HFFc6 (cell line): ENCODE measurements at places on chromosomes 13 and 19. TPM values are rescaled to one million over a fixed set of nuclear protein-coding genes. Genes with fewer than 3 reads are reported as not detected.

Gene BORA
- total RNA-seq, result 3.7 and 6.2 TPM in 2 replicates

Gene DLL3
- 0.26 TPM in 1 of 2 replicates, not detected in the other for total RNA-seq

Gene SHANK1
- 7.1 to 15.8 TPM (median 8.8 TPM) in 3 replicates for total RNA-seq

Gene SMIM44
- not detected in 3 replicates for total RNA-seq

Gene ZNF14
- total RNA-seq, result 2.0 to 3.3 TPM (median 2.8 TPM) in 3 replicates

Gene SERP2
- total RNA-seq, result 1.8 to 3.1 TPM (median 2.1 TPM) in 3 replicates

Gene NFKBIB
- 19.7 to 23.4 TPM (median 22.8 TPM) in 3 replicates for total RNA-seq

Gene OR7G2
- total RNA-seq, result not detected in 3 replicates

Gene ATP12A
- not detected in 3 replicates for total RNA-seq

Gene NUP58
- total RNA-seq, result 40.5 to 50.2 TPM (median 46.8 TPM) in 3 replicates

Gene ZNF331
- 10.0 to 13.0 TPM (median 10.5 TPM) in 3 replicates for total RNA-seq

Gene KCNC3
- not detected in 3 replicates for total RNA-seq

Gene POLR1G
- 14.7 to 25.0 TPM (median 17.5 TPM) in 3 replicates for total RNA-seq

Gene CCDC97
- total RNA-seq, result 15.8 and 15.9 TPM in 2 replicates

Gene LYL1
- total RNA-seq, result 2.1 to 4.4 TPM (median 2.3 TPM) in 3 replicates

Gene CATSPERD
- not detected in 3 replicates for total RNA-seq

Gene SIGLEC7
- total RNA-seq, result not detected in 3 replicates

Gene WDR87
- total RNA-seq, result not detected in 3 replicates

Gene CA11
- 0.53 to 2.3 TPM (median 1.5 TPM) in 3 replicates for total RNA-seq
